T1000 (cell line): ENCODE measurements at places on chromosomes 6 and 20.

- no peak for DNase-seq
Observed at GRCh38 chr6:22596011-22596410, 26.6 kb downstream of the HDGFL1 start.

DNA sequence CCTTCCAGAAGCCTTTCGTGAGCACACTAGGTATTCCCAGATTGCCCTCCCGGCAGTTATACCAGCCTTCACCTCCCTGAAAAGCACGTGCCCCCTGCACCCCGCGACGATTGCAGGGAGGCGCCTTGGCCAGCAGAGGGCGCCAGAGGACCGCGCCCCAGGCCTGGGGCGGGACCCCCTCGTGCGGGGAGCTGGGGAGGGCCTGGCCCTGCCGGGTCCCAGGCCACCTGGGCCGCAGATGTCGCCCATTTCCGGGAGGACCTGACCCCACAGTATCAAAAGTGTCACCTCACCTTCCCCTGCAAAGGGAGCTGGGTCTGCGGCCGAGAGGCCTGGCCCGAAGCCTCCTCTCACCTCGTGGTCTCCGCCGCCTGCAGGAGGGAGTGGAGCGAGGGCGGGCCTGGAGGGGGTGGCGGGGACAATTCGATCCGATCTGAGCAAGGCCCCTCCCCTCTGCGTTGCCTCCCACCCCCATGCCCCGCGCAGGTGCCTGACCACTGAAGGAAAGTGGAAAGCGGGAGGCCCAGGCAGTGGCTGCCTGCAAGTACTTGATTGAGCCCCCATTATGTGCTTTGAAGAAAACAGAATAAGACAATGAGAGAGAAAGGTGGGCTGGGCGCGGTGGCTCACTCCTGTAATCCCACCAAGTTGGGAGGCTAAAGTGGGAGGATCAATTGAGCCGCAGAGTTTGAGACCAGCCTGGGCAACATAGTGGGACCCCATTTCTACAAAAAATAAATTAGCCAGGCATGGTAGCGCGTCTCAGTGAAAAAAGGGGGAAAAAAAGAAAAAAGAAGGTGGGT is 3.5 kb upstream of the SNAI1 start:
- DNase-seq: peak; percentile 44

DNA sequence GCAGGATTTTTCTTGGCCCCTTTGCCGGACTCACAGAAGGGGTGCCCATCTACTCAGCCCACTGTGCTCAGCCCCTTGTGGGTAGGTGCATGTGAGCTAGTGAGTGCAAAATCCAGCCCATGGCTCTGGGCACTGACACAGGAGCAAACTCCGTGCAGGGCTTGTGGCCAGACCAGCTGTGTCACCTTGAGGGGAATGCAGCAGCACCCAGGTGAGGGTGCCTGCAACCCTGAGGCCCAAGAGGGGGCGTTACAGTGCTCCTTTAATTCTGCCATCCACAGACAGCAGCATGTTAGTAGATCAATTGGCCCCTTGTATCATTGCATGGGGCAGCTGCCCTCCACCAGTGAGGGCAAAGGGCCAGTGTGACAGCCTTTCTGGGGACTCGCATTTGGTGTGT is 12.9 kb upstream of the IYD start:
- no peak for DNase-seq

DNA sequence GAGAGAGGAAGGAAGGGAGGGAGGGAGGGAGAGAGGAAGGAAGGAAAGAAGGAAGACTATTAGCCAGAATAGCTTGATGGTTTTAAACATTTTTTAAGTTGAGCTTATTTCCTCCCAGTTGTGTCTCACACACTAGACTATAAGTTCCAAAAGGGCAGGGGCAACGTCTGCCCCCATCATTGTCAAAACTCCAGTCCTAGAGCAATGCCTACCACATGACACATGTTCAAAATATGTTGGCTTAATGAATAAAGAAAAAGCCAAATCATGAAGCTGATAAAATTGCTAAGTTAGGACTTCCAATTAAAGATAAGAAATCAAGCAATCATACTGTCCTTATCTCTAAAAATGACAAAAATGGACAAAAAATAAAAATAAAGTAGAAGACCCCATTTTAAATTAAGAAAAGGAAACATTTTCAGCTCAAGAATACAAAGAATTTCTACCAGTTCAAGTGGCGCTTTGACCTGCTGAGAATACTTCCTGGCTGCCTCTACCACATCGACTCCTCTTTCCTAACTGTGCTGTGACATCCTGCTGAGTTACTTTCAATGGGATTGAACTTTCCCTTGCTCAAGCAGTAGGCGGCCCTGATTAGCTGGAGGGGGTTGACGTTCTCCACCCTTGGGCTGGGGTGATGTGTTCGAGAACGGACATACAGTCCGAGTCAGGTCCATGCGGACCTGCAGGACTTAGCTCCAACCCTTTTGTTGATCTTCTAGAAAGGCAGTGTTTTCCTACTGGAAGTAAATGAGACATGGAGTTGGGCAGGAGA is 283.9 kb upstream of the FOXQ1 start:
- DNase-seq: no peak

- no peak for DNase-seq
Observed at GRCh38 chr20:11979306-11979990, 61.8 kb downstream of the BTBD3 start.

DNA sequence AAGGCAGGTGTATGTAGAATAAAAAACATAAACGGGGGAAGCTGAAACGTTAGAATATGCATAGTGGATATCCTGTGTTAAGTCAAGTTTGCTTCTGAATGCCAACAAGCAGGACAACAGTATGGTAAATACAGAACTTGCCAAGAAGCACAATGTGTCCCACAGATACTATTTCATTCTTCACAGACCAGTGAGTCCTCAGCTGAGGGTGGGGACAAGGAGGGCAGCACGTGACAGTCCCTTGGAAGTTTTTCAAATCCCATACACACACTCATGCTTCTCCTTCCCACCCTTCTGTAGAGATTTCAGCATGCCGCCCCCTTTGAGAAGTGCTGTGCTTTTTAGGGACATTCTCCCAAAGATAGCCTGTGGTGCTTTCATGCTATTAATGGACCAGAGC is 268.5 kb upstream of the ECI2 start:
- no peak for DNase-seq

- DNase-seq: no peak
Observed at GRCh38 chr20:38724626-38725147, 401 bp downstream of the SLC32A1 start.

GRCh38 chr20:41888434-41888833 is 270.3 kb upstream of the CHD6 start:
- no peak for DNase-seq

DNA sequence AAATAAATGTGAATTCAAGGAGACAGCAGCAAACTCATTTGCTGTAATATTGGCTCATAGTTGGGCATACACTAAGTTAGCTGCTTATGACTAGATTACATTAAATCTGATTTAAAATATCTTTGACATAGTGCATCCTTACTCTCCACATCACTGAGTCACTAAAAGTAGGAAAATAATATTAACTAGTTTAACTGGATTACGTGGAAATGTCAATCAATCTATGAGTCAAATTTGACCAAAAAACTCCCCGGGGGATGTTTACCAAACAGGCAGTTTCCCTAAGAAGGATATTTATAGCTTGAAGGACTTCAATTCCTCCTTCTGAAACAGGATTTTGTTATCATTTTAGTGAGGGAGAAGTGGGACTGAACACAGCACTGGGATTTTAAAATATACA is 366.5 kb downstream of the ESR1 start:
- no peak for DNase-seq

DNA sequence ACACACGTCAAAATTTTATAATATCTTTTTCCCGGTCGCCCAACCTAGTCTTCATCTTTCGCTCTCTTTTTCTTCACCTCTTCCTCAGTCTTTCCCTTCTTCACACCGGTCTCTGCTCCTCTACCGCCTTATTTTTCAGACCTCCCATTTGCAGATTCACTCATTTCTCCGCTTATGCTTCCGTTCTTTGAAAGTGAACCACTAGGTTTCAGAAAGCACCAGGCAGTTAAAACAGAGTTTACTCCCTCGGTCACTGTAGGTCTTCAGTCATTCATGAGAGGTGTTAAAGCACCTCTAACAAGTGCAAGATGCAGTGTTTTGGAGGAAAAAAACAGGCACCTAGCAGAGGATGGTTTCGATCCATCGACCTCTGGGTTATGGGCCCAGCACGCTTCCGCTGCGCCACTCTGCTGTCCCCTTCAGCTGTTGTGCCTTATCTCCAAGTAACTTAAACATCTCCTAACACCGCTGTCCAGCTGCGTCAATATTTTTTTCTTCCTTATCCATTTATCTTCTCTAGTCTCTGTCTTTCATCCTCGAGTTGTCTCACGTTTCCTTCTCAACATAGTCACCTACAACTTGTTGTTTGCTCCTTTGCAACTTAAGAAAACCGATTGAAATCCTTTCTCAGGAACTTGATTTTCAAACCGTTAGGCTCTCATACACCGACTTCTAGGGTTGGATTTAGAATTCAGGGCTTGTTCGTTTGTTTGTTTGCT is 119.7 kb upstream of the ZNF184 start:
- no peak for DNase-seq

DNA sequence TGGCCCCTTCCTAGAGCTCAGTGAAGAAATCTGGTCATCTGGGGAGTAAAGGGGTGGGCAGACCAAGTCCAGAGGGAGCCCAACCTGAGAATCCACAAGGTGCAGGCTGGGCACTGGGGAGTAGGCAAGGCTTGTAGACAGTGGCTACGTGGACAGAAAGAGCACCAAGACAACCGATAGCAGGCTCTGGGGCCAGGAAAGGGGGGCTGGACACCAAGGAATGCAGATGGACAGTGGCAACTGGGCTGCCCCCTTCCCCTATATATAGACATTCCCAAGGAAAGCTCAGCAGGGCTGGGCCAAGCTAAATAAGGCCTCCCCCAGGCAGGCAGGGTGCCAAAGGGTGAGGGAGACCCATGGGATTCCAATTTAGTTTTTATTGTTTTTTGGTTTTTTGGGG is 1.5 kb upstream of the TNNC2 start:
- DNase-seq: no peak

DNA sequence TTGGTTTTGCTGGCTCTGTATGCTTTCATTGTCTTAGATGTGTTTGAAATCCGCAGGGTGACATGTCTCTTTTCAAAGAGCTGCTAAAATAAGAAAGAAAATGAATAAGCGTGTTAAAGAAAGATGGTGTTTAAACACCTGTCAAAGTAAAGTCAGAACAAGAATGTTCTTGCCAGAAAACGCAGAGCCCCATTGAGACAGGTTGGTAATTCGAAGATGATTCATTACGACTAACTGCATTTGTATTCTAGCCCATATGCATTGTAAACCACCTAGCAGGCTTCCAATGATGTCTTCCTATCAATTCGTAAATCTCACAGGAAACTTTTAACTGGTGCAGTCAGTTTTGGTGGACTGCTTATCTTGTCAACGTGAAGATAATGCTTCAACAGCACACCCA is 16.8 kb downstream of the PHACTR2 start:
- no peak for DNase-seq

DNA sequence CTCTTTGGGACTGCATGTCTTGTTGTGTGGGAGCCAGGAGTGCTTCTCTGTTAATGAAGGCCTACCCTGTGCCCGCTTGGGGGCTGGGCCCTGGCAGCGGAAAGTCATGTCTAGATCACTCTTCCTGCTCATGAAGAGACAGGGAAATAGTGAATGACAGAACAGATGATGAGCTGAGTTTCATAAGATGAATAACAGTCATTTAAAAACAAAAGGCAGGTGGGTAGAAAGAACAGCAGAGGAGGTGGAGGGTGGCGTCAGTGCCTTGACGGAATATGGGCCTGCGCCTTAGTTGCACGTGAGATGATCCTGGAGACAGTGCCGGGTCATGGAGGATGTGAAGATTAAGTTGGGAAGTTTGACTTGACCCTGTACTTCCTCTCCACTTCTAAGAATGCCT is 85.5 kb downstream of the ARID1B start:
- no peak for DNase-seq

DNA sequence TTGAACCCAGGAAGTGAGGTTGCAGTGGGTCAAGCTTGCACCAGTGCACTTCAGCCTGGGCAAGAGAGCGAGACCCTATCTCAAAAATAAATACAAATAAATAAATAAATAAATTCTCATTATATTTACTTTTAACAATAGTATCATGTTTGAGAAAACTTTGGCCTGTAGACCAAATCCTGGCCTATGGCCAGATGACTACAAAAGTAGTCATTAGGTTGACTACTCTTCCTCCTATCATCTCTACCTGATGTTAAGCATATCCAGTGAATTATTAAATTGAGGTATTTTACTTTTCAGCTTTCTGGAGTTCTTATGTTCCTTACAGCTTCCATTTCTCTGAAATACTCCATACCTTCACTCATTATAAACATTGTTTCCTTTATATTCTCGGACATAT is 280.6 kb downstream of the LAMA2 start:
- no peak for DNase-seq

DNA sequence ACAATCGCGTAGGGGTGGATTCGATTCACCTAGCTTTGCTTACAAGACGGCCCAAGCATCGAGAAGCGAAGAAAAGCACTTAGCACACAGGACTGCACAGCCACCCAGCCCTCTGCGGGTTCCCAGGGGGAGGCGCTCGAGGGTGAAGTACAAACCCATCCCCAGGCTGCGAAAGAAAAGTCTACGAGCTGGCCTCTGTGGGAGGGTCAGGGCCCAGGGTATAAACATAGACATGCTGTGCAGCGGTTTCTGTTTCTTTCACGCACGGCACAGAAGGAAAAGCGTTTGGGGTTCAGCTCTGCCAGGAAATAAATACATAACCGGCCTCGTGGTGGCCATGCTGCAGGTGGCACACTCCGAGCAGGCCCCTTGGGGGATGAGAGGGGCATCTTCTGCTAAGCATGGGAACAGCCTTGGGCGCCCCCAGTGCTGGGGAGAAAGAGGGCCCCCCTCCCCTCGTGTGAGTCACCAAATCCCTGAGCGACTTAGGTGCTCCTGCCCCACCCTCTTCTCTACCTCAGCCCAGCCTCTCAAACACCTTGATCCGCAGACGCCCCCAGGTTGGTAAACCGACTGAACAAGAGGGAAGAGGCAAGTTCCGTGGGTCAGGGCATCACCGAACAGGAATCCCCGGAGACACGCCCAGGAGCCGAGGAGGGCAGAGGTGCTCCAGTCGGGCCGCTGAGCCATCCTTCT is 91.6 kb upstream of the RIPOR2 start:
- no peak for DNase-seq

DNA sequence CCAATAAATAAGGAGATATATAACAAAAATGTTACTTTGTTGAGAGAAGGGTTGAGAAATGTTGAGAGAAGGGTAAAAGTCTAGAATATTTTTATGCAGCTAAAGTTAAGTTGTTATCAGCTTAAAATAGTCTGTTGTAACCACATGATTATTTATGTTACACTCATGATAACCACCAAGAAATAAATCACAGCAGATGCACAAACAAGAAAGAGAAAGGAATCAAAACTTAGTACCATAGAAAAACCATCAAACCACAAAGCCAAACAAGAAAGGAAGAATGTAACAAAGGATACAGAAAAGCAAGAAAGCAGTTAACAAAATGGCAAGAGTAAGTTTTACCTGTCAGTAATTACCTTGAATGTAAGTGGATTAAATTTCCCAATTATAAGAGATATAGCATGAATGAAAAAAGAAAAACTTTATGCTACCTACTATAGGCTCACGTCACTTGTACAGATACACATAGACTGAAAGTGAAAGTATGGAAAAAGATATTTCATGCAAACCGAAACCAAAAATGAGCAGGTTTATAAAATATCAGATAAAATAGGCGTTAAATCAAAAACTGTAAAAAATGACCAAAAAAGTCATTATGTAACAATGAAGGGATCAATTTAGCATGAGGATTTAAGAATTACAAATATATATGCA is 93.6 kb downstream of the STXBP5 start:
- no peak for DNase-seq

GRCh38 chr6:111714416-111715270 is 109.0 kb upstream of the TRAF3IP2 start:
- DNase-seq: no peak
